Activated T-cell treated with anti-CD3 and anti-CD28 coated beads, Interleukin-2, amount 50 U/mL, for 24 hours (primary cell): ENCODE measurements at places on chromosomes 2 and 18.
A peak's percentile ranks its signal among the peaks of the same experiment; 100 is the strongest.

GRCh38 chr18:23967321-23968089, 47.0 kb upstream of the TTC39C start:
- DNase-seq = peak; percentile 53

DNA sequence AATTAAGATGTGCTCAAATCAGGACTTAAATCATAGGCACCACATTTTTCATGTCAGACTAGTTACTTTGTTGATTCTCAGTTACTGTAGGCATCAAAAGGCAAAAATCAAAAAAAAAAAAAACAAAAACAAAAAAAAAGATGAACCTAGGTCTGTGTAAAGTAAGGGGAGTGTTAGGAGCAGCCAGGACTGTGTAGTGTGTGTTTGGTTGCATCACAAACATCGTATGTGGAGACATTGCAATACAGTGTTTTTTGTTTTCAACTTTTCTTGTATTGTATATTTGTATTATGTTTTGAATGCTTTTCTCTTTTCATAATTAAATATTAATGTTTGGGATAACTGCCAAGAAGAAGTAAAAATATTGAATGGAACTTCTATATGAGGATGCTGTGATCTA, 82.1 kb downstream of the ACSL3 start:
- no peak for DNase-seq

DNA sequence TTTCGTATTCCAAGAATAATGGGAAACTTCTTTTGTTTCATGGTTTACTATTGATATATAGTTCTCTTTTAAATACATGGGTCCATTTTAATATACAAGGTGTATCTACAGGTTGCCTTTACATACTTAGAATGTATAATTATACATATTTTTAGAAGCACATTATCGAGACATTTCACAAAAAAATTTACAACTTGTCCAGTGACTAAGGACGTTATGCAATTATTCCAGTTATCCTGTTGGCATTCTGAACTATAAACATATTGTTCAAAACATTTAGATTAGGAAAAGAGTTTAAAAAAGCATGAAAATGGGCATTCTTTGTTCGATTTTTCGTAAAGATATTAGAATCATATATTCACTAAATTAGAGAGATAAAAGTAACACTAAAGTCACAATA, 344.6 kb upstream of the TMEFF2 start:
- no peak for DNase-seq

DNA sequence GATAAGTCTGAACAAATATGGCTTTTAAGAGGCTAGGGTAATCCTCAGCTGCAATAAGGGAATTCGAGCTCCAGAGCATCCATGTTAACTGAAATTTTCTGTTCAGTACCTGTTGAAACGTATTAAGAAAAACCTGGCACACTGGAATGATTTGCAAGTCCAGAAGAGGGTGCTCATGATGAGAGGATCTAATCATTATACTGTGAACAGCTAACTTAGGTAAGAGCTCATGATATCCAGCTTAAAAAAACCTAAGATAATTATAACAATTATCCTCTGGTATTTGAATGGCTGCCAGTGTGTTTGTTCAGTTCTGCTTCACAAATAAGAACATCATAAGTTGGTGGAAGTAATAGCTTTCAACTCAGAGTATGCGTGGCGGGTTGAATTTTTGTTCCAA, 1118.3 kb upstream of the DDX18 start:
- DNase-seq = no peak

DNA sequence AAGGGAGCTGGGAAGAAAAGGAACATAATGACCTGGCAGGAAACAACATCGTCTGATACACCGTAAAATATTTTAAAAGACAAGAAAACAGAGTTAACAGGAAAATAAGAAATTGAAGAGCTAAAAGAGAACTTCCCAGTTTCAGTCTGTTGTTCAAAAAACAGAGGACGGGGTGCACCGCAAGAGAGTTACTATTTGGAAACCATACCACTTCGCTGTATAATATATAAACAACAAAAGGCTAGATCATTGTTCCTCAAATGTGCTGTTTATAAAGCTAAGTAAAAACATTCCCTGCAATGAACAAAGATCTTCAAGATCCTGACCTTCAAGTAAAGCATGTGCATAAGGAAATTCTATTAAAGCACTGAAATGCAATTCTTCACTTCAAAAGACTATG, 2.1 kb downstream of the PPP3R1 start:
- DNase-seq = no peak

DNA sequence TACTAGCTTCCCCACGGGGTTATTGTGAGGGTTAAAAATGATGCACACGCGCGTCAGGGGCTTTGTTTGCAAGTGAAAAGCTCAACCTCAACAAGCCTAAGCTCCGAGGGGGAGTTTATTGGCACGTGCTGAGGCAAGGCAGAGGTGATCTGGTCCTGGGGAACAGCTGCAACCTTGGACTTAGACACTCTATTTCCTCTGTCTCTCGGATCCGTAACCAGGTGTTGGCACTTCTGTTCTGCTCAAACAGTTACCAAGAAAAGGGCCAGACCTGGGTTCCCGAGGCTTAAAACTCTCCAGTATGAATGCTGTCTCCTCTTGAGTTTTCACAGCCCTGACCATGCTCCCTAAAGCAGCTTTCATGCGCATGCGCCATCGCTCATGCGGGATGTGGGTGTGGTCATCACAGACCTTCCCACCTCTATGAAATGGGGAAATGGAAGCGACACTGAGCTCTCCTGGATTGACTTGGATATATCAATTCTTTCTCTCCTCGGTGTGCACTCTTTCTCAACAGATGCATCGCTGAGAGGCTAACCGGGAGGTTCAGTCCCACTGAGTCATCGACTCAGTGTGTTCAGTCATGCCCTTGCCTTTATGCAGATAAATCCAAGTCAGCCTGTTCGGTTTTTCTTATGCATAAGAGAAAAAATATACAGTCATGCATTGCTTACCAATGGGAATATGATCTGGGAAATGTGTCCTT, 19.9 kb upstream of the RAB31 start:
- no peak for DNase-seq
